ENCODE measurements at places on chromosomes 12 and 14.

DNA sequence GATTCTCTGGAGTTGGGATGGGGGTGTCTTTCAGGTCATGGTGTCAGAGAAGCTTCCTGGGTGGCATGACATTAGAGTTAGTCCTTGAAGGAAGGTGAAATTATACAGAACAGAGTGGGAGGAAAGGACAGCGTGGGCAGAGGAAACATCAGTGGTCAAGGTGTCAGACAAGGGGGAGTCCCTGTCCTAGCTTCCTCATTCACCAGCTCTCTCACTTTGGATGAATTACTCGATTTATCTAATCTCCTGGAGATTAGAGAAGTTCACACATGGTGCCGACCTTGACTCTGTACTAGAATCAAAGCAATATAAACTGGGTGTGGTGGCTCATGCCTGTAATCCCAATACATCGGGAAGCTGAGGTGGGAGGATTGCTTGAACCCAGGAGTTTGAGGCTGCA is 492.9 kb downstream of the VRK1 start:
- no peak for DNase-seq

DNA sequence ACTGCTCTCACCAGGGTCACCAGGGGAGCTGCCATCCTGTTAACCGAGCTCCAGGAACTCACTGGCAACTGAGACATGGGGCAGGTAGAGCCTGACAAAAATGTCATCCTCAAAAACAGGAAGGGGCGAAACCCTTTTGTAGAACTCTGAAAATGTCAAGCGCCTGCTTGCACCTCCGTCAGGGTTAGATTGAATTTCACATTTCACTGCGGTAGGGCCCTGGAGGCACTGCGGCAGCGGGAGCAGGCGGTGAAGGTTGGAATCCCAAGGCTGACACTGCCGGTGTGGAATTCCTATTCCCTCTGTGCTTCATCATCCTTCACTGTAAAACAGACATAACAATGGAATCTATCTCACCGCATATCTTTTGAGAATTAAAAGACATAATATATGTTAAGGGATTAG is 142.8 kb upstream of the TMCC3 start:
- no peak for DNase-seq

- no peak for DNase-seq
These were observed 12.1 kb downstream of the ETV6 start for GRCh38 chr12:11661491-11662089.

DNA sequence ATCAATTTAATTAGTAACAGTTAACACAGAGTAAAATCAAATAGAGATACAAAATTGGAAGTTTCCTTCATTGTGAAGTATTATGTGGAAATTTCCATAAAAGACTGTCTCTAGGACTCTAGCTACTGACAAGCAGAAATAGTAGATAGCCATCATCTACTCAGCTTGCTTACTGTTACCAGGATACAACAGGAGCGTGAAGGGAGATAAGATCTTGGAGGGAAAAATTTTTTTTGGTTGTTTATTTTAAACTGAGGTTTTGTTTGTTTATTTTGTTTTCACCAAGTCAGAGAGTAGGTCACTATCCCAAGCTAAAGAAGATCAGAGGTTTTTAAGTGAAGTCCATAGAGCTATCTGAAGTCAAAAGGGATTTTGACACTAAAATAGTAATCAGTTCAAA is 861.3 kb upstream of the MGAT4C start:
- no peak for DNase-seq

- no peak for DNase-seq
These were observed 10.9 kb upstream of the IL26 start for GRCh38 chr12:68236421-68237059.

- no peak for DNase-seq
These were observed 28.6 kb upstream of the HSP90B1 start for GRCh38 chr12:103901518-103902173.

DNA sequence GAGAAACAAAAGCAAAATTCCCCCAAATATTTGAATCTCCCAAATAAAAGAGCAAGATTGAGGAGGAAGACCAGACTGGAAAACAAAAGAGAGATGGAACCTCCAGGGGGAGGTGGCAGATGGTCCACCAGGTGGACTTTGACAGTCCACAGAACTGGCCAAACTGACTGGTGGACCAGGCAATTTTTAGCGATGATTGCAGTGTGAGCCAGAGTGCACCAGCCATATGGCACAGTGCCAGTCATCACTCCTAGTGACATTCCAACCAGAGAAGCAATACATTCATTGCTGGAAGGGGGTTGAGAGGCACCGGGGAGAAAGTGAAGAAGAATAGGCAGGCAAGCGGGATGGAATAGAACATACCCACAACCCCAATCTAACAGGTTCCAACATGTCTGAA is 182.9 kb downstream of the EXOC5 start:
- no peak for DNase-seq

DNA sequence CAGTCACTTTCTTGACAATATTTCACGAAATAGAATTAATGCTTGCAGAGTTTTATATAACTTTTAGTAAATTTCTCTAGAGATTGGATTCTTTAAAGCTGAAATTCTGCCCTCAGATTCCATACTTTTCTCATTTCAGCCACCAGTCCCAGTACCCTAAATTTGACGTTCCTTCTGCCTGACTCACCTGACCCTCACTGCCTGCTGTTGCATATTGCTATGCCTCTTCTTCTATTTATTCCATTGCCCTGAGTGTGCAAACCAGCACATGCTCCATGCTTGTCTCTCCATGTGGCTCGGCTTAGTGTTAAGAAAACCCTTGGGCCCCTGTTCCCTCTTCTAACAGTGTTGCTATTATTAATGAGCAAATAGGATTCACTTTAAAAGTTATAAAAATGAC is 533.3 kb downstream of the LRFN5 start:
- DNase-seq: no peak

- no peak for DNase-seq
These were observed 45.4 kb upstream of the SRP54 start for GRCh38 chr14:34937442-34937841.

DNA sequence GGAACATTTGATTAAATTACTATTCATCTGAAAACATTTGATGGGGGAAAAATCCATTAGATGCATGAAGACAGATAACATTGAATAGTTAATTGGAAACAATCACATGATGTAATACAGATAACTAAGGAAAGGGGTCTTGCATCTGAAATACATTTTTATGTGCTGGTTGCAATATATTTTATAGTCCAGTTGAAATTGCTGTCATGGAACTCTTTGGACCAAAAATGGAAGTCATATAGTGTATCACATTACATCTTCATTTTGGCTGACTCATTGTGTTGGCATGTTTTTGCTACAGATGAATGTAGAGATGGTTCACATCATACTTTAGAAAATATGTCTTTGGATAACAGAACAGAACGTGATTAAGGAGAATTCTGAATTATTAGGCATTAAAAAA is 43.0 kb upstream of the GNPNAT1 start:
- no peak for DNase-seq

DNA sequence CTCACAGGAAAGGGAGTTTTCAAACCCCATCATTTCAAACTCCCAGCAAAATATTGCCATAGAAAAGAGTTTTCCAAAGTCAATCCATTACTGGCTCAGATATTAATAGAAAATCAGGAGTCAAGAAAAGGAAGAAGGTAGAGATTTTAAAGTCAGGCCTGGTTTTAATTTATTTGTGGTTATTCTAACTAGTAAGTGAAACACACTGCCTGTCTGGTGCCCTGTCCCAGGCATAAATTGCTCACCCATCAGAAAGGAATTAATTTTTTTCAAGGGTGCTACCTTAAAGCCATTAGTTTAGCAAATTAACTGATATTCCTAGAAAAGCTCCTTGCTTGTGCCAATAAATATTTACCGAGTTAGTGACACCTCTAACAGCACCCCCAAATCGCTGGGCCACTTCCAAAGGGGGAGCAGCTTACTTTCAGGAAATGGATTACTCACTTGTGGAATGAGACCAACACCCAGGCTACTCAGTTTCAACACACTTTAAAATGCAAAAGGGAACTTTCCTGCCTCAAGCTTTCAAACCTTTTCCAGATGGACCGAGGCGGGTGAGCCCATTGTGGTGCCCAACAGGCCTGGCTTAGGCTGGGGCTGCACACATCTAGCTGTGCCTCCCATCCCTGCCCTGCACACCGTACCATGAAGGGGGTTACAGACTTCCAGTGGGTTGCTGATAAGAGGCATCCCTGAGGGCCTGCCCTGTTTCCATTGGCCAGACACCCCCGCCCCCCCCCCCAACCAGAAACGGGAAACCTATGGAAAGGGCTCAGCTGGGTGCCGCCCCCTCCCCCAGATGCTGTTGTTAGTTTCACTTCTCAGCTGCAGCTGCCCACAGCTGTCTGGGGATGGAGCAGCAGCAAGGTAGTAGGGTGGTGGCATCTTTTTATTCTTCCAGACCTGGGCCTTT is 117.2 kb downstream of the SAMD4A start:
- DNase-seq: peak; percentile 70

- DNase-seq: peak; percentile 22
These were observed 222.7 kb upstream of the SOX5 start for GRCh38 chr12:24172031-24172772.

DNA sequence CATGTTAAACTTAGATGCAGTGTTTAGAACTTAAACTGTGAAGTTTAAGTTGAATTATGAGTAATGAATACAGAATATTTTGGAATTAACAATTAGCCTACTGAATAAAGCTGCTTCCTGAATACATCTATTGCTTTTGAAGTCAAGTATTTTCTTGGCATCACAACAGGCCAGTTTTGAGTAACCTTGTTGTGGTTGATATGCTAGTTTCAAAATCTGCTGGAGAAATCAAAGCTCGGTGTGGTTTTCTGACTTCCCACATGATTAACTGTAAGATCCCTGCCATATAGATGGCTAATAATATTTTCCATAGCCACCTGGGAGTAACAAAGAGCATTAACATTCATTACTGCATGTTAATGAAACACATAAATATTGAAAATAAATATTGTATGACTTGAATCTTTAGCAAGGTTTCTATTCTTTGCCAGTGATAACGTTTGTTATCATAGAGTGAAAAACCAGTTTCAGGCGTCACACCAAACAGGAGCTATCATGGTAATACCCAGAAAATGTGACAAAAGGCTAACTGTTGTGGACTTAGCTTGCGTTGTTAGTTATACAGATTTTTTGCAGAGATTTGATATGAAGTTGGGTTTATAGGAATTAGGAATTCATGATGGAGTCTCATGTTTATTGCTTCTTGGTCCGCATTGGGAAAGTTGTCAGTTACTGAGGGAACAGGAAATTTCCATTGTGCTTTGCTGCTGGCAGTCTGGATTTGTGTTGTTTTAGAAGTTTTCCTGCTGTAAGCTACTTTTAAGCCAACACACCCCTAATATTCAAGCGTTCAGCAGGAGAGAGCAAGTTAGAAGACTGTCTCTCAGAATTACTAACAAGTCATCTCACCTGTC is 32.1 kb downstream of the PPFIBP1 start:
- no peak for DNase-seq

DNA sequence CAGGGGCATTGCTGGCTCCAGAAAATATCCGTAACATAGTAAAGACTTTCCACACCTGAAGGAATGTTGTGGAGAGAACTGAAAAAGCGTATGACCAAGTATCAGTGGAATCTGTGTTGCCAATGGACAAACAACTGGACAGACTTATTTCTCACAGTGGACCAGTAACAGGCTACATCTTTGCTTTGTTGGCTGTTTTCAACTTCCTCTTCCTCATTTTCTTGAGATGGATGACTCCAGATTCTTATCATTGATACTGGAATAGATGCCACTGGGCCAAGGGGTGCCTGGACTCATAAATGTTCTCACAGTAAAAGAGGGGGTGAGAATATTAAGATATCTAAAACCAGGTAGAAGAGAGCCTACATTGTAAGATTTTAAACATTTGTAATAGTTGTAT is 6.4 kb downstream of the GAS2L3 start:
- no peak for DNase-seq
